Stimulated activated CD8-positive, alpha-beta memory T cell treated with anti-CD3 and anti-CD28 coated beads, Interleukin-15, amount 100 ng/mL, for 1 hour (primary cell): ENCODE measurements at places on chromosomes 2 and 18.

DNA sequence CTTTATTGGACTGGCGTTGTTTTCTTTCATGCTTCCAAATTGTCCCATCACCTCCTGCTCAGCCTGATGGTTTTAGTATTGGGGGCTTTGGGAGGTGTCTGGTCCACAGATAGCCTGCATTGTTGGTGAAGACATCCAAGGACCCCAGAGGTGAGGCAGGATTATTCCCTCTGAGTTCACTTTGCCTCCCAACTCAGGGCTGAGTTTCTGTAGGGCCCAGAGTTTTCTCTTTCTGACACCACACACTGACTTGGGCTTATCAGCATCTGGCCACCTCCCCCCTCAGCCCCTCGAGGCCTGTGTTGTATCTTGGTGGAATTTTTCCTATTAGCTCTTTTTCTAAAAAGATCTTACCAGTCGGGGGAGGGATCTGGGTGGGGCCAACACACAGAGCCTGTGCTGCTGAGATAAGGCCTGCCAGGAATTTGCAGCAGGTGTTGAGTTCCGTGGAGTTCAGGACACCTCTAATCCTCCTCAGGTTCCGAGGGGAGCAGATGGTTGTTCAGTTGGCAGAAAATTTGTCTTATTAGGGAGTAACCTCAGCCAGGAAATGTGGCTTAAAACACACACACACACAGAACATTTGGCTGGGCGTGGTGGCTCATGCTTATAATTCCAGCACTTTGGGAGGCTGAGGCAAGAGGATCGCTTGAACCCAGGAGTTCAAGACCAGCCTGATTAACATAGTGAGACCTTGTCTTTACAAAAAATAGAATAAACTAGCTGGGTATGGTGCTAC, 7.3 kb downstream of the EMILIN2 start:
- no peak for DNase-seq

DNA sequence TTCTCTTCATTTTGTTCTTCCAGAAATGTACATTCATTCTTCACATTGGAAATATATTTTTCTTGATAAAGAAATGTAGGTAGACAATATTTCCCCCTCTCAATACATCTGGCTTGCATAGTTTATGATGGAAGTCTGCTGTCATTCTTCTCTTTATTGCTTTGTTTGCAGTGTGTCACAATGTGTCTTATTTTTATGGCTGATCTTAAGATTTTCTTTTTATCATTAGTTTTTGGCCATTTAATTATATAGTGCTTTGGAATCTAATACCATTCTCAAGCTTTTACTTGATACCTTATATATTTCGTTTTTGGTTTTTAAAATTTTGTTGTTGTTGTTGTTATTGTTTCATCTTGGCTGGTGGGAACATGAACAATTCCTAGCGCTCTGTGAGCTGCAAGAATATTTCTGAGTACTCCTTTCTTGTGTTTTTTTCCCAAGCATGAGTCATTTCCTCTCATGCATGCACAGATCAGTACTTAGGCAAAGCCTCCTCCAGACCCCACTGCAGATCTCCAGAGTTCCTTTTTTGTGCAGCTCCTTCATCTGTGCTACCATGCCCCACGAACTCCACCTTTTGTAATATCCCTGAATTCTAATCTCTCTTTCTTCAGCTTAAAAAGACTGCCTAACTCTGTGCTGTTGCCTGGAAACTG, 13.7 kb upstream of the MMADHC start:
- DNase-seq, result no peak

DNA sequence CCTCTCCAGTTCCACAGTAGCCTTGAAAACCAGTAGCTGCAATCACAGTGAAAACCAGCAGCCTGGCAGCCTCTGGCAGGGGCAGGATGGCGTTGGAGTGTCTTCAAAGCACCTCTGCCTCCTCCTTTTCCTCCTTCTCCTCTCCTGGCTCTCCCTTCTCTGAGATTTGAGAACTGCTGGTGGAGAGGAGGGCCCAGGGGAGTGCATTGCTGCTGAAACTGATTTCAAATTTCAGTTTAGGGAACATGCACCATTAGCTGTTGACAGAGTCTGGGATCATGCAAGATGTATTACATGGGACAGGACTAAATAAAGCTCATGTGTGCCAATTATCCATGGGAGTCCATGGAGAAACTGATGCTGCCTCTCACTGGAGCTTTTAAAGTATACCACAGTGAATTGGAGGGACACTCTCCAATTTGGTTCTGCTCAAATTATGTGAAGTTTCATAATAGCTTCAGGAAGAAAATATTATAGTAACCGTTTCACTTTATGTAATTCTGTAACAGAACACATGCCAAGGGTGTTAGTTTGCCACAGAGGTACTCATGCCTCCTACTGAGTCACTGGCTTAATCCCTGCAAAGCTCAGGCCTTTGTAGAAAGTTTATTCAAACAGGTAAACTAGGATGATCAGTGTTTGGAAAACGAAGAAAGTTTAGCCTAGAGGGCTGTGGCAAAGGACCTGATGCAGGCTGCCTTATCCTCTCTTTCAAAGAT, 146.1 kb downstream of the PRPF40A start:
- DNase-seq, result no peak

DNA sequence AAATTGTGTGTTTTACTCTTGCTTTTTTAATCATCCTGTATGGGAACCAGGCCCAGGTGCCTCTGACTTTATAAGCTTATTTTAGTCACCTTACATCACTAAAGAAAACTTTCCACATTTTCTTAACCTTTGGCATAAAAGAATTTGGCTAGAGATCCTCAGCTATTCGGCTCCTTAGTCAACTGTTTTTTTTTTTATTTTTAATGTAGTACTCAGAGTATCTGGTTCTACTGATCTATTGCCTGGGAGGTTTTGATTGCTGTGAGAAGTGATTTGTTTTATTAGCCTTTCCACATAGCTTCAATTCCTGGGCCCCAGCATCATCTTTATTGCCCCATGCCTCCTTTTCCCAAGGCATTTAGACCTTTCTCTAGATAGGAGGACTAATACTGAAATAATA, 121.0 kb downstream of the MYO1B start:
- no peak for DNase-seq

- DNase-seq, result no peak
These were observed 21.1 kb upstream of the SCYGR2 start for GRCh38 chr2:227577555-227577954.

DNA sequence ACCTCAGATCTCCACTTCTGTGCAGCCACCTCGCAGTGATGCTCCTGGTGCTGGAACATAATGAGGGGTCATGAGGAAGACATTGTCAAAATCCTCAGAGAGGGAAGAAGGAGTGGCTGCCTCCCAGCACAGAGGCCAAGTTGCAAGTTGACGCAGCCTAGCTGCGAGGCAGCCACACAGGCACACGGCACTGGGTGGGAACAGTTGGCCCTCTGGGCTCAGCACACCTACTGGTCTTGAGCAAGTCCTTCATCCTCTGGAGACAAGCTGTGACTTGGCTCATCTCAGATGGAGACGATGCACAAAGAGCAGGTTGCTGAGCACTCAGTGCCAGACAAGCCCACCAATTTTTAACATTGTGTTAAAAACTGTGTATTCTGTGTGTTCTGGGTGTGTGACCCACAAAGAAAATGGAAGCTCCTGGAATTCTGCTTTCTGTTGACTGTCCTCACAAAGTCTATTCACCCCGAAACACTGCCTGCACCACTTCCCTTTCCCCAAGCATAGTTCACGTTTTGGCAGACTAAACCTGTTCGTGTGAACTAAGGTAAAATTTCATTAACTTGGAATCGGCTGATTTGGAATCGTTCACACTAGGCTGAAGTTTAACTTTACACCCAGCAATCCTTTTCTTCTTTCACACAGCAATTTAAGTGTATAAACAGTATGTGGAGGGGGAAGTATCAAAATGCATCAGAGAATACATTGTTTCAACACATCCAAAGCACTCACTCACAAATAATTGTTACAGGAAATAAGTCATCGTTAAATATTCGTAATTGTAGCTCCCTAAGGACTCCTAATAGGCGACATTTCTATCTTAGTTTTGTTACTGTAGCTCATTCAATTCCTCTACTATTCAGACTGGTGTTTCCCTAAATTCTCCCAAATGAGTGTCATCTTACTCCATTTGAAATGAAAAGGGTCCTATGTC, 266.6 kb upstream of the ID2 start:
- no peak for DNase-seq

- no peak for DNase-seq
These were observed 18.2 kb upstream of the ASB18 start for GRCh38 chr2:236282406-236282805.

DNA sequence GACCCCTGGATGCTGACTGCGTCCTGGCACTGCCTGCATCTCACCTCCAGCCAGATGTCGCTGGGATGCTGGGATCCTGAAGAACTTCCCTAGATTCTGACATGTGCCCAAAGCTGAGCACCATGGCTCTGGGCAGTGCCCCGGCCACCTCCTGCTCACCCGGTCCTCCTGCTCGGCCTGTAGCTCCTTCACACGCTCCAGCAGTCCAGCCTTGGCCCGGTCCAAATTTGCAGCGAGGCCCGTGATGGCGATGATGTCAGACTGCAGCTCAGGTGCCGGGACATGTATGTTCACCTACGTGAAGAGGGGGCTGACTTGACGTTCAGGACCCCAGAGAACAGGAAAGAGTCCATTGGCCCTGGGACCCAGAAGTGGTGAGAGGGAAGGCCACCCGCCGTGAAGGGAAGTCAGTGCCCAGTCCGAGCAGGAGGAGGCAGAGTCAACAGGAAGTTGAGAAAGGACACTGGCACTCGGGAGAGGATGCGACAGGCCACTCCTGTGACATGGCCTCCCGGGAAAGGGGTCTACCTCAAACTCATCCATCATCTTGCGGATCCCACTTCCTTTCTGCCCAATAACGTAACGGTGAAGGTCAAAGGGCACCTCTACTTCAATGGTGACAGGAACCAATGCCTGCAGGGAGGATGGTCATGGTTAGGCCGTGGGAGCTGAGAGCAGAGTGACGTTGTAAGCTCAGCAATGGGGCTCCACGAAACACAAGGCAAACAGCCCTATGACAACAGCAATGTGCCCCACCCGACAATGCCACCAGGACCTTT, 46.7 kb downstream of the ANO7 start:
- DNase-seq, result no peak

DNA sequence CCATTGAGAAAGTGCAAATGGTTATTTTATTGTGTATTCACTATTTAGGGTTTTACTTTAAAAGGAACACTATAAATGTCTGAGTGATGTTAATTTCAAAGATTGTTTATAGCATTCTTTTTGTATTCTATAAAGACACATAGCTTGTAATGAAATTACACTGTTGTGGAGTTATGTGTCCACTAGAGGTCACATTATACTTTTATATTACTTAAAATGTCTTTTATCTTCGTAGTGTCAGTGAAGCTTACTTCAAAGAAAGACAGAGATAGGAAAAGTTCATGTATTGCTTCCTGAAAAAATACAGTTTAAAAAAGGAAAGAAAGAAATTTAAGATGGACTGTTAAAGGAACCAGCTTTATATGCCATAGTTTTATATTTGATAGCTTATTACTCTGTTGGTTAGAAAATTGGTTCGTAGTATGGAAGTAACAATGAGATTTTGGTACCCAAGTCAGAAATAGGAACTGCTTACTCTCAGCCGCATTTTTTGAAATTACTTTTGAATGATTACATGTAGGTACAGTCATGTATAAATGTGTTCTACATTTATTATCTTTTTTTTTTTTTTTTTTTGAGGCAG, 20.5 kb downstream of the APLF start:
- no peak for DNase-seq

DNA sequence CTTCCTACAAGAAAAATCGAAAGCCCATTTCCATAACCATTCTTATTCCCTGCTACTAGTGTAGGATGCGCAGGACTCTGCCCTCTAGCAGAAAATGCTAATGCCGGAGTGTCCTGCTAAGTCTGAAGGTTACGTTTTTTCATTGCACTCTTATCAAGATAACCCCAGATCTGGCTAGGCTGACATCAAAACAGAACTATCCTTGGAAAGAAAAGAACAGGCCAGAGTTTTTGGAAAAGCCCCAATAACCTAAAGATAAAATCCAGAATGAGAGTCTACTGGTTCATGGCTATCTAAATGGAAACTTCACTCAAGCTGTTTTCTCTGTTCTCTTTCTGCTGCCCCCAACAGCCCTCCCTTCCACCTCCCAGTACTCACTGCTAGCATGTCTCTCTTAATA, 913 bp downstream of the RNF152 start:
- DNase-seq, result no peak

GRCh38 chr18:72833471-72833870, 34.3 kb downstream of the NETO1 start:
- no peak for DNase-seq

GRCh38 chr18:23494992-23495391, 8.3 kb upstream of the RMC1 start:
- no peak for DNase-seq

GRCh38 chr18:23921716-23922285, 92.8 kb upstream of the TTC39C start:
- no peak for DNase-seq

GRCh38 chr2:30421604-30422443, 25.2 kb upstream of the LCLAT1 start:
- no peak for DNase-seq

- DNase-seq, result no peak
These were observed 13.0 kb upstream of the KLF11 start for GRCh38 chr2:10030311-10030736.

GRCh38 chr2:232835687-232836208, 34.3 kb upstream of the SNORC start:
- no peak for DNase-seq

- no peak for DNase-seq
These were observed 144.7 kb downstream of the TRIB2 start for GRCh38 chr2:12861344-12861930.

DNA sequence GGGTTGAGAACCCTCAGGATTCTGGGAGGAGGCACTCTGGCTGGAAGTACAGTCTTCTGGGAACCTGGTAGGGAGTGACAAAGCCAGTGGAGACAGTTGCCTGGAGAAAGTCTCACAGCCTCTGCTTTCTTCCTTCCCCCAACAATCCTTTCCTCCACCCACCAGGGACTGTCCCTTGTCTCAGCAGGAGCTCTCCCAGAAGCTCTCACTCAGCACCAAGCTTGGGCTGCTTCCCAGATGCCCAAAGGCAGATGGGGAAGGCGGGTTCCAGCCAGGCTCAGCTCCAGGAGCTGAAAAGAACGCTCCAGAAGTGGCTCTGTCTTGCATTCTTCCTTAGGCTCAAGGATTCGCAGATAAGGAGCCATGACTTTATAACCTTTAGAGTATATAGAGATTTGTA, 7.6 kb upstream of the NAGK start:
- no peak for DNase-seq

GRCh38 chr18:10077986-10078385, 164.2 kb downstream of the VAPA start:
- DNase-seq, result no peak
